ENCODE measurements at places on chromosomes 16 and 17. TPM values are rescaled to one million over a fixed set of nuclear protein-coding genes. Genes with fewer than 3 reads are reported as not detected.

Gene SDR42E2
- not detected for polyA plus RNA-seq

DNA sequence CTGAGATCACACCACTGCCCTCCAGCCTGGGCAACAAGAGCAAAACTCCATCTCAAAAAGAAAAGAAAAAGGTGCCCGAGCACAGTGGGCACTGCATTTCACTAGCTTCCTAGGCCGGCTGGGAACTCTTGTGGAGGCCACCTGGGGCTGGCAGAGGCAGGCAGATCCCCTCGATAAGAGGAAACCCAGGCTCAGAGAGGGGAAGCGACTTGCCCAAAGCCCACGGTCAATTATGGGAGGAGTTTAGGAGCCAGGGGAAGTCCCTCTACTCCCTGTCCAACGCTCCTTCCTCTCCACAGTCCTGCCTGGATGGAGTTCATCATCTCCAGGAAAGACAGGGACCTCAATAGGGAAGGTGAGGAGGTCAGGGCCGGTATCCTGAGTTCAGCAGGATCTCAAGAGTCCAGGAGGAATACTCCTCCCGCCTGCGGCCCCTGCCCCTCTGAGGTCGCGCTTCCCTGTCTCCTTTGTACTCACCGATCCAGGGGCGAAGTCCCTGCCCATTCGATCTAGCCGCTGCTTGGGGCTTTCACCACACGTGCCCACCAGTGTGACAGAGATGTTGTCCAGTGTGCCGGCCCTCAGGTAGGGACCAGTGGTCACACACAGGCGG lies 841 bp downstream of the ALOXE3 start:
- no peak overlapping the region for H3K27ac ChIP-seq
- no peaks in the 10 kb centered on the region for H3K36me3 ChIP-seq
- peaks cover 9% of the 10 kb centered on the region for H3K4me1 ChIP-seq
- DNase-seq: no peak
- H3K4me3 ChIP-seq: peak overlapping the region; percentile 58

DNA sequence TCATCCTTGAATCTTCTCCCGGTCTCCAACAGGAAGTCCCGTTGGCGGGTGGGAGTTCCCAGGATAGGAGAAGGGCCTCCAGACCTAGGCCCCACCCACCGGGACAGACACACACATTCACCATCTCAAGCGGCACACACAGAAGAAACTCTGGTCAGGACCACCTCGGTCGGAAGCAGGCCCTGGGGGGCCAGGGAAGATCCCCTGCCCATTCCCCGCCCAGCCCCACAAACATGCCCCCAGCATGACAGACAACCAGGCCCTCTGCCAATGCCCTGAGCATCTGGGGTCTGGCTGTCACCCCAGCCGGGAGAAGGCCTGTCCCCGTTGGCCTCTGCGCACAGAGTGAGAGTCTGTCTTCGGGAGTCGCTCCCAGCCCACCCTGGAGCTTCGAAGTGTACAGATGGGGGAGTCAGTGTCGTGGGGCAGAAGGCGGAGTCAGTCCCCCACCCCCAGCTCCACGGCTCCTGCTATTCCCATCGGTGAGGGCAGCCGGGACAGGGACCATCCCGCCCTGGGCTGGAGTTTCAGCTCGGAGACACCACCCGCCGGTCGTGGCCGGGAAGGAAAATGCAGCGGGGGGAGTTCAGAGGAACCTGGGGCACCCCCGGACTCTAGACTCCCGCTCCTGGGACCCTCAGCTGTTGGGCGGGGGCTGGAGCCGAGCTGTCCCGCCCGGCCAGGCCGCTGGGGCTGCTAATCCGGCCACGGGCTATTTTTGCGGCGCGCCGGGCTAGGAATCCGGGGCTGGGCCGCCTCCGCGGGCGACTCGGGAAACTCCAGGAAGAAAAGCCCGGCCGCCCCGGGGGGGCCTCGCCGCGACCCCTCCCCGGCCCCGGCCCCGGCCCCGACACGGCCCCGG lies 660 bp downstream of the RHBDF1 start:
- H3K4me1 ChIP-seq: peaks cover 34% of the 10 kb centered on the region
- peak; percentile 80 for DNase-seq
- H3K27ac ChIP-seq: peak overlapping the region; percentile 84
- no peaks in the 10 kb centered on the region for H3K27me3 ChIP-seq
- no peaks in the 10 kb centered on the region for H3K36me3 ChIP-seq

GRCh38 chr16:70159355-70160348 lies 13.9 kb upstream of the CLEC18C start:
- H3K36me3 ChIP-seq: no peaks in the 10 kb centered on the region
- H3K27me3 ChIP-seq: no peaks in the 10 kb centered on the region
- no peak overlapping the region for H3K27ac ChIP-seq
- no peak overlapping the region for H3K4me3 ChIP-seq

Data from ovary (tissue), 10 donors.